ENCODE measurements at places on chromosomes 2 and 18.

DNA sequence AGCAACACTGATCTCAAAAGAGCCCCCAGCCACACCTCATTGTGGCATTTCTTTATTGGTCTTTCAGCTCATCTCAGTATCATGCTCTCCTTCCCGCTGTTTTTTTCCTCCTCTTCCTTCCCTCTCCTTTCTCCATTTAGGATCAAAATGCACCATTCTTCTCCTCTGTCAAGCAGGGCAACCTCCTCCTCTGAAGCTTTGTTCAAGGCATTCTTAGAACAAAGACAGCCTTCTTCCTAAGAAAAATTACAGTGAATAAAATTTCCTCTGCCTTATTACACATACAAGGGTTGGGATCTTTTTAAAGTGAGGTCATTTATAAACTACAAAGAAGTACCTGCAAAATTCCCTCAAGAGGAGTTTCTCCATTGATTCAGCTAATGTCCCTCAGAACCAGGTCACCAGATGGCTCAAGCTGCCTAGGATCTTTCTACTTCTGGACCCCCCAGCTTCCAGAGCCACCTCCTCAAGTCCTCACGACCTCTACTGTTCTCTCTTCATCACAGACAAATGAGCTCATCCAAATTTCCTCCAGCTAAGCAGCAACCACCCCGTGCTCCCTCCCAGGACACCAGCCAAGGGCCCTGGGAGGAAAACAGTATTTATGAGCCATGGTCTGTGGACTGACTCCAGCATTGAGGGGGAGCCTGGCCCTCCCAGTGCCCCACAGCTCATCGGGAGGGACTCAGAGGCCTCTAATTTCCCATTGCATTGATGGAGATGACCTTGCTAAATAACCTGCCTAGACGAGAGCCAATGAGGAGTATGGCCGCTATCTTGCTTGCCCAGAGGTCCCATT lies 18.0 kb downstream of the SFXN5 start:
- DNase-seq, result no peak

DNA sequence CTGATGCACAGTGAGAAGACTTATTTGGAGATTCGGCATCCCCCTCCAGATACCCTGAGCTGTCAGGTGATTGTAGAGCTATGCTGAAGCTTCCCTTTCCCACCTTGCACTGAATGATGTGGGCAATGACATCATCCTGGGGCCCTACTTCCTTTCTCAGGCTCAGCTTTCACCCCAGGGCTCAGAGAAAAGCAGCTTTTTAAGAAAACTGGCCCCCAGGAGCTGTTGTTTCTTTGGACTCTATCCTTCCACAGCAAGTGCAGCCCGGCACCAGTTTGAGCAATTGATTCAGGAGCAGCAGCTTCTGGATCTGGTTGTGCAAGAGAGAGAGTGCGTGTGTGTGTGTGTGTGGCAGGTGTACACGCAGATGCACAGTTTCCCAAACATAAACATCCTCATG lies 251.3 kb downstream of the ANAPC1 start:
- no peak for DNase-seq

- DNase-seq, result no peak
These were observed 198.1 kb upstream of the SH3BP4 start for GRCh38 chr2:234753701-234754100.

- no peak for DNase-seq
These were observed 316.8 kb downstream of the PIK3C3 start for GRCh38 chr18:42271647-42272414.

All from substantia nigra (tissue), 51 donors.